Activated naive CD8-positive, alpha-beta T cell treated with anti-CD3 and anti-CD28 coated beads, Interleukin-2, amount 50 U/mL, for 16 hours (primary cell): ENCODE measurements at places on chromosomes 5 and 9.

DNA sequence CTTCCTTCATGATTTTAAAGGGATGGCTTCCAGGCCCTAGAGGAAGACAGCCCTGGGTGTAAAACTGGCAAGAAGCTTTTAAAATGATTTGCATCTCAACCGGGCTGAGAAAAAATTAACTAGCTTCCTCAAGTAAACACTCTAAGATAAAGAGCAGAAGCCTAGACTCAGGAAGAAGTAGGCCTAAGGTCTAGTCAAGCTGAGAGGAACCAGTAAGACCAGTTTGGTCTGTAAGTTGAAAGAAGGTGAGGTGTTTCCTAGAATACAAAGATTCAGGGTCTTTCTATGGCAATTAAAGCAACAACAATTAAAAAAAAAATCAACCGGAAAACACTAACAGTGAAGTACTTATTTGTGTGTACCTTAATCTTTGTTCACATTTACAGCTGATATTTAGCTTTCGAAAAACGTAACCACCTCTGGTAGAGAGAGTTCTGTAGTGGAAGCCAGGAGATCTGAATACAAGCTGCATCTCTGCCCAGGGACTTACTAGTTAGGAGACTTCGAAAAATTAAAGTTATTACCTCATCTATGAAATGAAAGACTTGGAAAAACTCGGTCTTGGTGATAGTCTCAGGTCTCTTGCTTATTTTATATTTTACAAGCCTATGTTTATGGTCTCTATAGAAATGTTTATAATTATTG is 75.7 kb downstream of the TUSC1 start:
- no peak for DNase-seq

GRCh38 chr5:109218818-109219217 is 191.0 kb downstream of the PJA2 start:
- DNase-seq, result no peak

DNA sequence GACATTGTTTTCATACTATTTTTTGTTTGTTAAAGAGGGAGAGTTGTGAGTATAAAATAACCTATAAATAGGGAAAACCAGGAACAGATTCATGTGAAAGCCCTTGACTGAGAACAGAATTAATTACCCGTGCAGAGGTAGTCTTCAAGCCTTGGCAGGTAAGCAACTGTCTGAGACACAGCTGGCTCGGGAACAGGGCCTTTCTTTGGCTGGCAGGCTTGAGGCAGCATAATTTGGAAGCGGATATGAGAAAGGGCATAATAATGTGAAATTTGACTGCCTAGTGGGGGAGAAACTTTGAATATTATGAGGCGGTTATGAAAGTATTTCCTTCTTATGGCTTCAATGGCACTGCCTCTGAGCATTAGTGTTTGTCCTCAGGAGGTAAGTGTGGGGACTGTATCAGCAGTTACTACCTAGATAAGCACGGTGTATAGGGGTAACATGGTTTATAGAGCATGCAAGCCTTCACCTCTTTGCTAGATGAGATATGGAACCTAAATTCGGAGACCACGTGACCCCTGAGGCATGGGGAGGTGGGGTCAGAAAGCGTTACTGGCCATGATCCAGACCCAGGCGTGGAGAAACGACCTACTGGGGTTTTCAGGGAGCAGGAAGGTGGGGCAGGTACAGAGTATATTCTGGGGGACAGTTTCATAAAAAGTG is 210.2 kb upstream of the GAS1 start:
- DNase-seq, result no peak

DNA sequence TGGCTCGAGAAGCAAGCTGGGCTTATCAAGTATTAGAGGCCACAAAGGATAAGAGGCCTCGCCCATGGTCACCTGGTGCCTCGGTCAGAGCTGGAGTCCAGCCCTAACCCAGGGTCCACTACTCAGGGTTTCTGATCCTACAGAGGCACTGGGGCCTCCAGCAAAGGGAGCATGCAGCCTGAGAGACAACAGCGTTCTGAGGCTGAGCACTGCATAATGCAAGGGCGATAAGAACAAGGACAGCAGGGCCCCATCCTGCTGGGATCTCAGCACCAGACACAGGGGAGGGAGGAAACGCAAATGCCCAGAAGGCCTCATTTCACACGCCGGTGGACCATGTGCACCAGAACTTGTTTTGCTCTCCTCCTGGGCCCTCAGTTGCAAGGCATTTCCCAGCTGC is 63.0 kb downstream of the C5orf15 start:
- no peak for DNase-seq

DNA sequence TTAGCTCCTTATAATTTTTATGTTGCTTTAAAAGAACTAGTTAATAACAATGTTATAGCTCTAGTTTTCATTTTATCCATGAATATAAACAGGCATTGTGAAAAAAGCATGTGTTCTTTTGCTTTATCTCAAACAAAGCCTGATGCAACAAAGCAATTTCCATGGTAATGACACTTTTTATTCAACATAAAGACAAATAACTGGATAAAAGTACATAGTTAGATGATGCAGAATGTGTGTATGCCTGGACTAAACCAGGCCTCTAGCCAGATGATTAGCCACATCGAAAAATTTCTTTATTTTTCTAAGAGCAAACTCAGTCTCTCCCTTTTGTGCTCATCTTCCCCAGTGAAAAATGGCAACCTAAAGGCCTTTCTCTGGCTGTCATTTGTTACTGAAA is 125.6 kb upstream of the TARS1 start:
- DNase-seq, result no peak

GRCh38 chr9:114115654-114116125 is 16.6 kb upstream of the KIF12 start:
- DNase-seq, result no peak

- DNase-seq, result no peak
Observed at GRCh38 chr9:133738640-133739225, 581 bp upstream of the SARDH start.

DNA sequence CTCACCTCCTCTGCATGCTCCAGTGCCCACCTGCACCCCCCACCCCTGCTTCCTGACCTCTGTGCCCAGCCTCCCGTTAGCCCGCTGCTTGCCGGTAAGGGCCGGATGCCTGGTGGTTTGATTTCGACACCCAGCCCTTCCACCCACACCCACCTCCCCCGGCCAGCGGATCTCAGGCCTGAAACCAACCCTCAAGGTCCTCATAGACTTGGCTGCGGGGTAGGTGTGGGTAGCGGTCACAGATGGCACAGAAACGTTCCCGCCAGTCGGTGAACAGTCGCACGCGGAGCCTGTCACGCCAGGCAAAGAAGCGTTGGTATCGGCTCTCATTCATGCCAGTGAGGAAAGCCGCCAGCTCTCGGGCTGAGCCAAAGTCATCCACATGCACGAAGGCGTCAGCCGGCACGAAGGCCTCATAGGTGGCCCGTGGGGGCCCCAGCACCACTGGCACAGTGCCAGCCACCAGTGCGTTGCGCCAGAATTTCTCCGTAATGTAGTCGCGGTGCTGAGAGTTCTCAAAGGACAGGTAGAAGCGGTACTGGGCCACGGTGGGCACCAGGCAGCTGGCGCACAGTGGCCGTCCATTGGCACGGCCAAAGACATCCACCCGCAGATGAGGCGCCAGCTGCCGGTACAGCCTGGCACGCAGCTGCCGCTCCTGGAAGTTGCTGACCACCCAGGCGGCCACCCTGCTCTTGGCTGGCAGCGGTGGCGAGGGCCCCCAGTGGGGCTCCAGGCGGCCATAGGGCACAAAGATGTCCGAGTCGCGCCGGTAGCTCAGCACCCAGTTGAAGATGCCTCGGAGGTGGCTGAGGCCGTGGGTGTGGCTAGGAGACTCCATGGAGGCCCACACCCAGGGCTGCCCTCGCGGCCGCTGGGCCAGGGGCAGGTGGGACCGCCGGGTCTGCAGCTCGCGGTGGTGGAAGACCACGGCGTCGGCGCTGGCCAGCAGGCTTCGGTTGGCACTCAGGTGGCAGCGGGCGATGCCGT is 1.1 kb downstream of the FUT7 start:
- DNase-seq, result no peak

DNA sequence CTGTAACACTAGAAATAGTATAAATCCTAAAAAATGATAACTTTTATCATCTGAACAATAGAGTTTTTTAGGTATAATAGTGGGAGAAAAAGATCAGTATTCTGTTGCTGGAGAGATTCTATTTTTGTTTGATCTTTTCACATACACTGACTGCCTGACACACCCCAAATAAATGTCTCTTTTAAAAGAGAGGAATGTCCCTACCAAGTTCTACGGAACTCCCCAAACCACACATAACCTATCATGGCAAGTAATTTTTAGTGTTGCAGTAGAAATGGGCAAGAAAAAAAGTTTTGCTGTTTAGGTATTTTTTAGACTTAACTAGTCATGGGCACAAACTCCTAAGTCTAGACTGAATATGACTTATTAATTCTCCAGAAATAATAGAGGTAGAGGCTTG is 139.1 kb downstream of the ELAVL2 start:
- DNase-seq, result no peak

DNA sequence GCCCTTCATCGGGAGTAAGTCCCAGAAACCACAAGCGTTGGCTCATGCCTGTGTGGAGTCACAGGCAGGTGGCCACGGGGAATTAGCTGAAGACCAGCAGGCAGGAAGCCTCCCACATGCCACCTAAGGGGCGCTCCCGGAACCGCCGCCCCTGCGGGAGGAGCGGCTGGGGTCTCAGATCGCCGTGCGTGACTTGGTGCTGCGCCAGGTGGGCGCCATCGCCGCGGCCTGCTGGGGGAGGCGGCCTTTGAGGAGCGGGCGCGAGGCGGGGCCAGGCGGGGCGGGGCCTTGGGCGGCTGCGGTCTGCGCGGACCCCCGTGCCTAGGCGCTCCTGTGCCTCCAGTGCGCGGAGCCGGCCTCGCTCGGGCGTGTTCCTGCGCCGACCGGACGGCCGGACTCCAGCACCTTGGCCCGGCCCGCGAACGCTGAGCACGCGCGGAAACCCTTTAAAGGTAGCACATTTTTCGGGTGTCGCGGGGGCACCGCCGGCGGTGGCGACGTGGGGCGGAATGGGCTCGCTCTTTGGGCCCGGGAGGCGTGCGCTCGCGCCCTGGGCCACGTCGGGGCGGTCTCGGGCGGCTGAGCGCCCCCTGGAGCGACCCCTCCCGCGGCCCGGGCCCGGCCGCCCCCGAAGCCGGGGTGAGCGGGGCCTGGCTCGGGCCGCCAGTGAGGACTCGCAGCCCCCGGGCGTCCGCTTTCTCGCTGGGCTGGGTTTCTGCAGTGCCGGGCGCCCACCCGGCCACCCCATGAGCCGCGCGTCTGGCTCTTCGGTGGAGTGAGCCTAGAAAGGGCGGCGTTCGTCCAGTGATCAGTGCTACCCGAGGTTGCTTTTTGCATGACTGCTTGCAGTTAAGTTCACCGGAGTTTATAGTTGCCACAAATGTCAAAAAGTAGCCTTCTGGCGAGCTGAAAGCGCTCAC is 24.5 kb downstream of the LECT2 start:
- DNase-seq, result no peak

- no peak for DNase-seq
Observed at GRCh38 chr5:16713386-16713928, 96.7 kb upstream of the RETREG1 start.

DNA sequence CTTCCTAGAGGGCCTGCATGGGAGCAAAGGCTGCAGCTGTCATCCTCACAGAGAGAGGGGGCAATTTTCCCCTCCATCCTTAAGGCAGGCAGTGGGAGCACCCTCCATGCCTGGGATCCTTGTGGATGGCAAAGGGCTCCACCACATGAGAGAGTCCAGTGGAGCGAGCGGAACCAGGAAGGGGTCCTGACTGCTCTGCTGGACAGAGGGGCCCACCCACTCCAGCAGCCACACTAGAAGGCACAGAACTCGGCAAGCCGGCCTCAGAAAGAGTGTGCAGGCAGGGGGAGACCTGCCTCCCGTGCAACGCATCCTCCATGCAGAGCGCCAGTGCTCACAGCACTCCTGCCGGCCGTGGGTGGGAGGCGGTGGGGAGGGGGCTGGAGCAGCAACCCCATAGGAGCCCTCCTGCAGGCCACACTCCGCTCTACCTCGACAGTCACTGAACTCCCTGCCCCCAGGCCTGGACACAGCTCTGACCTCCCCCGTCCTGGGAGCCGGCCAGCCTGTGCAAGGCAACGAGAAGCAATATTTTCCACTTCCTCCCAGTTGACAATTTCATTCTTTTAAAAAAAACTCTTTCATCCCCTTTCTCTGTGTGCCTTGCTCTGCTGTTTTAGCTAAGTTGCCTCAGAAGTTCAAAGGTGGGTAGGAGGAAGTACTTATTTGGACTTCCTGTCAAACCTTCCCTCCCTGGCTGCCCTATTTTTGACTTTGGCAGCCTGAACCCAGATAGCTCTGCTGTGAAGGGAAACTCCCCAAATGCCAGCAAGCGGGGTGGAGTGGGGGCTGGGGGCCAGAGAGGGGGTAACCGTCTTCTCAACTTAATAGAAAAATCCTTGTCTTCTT is 5.3 kb upstream of the LCP2 start:
- DNase-seq, result no peak

- no peak for DNase-seq
Observed at GRCh38 chr5:154302161-154302560, 111.6 kb downstream of the GALNT10 start.

DNA sequence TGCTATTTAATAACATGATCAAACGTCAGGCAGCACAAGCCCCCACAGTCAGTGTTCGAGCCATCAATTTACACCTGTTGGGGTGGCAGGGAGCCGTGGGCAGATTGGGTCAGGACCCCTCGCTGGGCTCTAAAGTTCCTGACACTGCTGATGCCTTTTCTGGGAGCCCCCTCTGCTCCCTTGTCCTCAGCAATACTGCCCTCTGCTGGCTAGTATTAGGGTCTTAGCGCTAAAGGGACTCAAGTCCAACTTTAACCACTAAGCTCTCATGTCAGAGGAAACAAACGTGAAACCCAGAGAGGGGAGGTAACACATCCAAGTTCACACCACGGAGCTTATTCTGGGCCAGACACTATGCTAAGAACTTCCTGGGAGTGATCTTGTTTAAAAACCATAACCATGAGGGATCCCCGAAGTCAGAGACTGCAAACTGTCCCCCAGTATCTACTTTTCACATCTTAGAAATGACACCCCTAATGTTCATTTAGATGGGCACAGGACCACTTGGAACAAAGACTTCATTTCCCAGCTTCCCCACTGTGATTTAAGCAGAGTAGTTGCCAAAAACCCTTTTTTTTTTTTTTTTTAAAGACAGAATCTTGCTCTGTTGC is 20.4 kb downstream of the ANKS6 start:
- DNase-seq, result no peak

DNA sequence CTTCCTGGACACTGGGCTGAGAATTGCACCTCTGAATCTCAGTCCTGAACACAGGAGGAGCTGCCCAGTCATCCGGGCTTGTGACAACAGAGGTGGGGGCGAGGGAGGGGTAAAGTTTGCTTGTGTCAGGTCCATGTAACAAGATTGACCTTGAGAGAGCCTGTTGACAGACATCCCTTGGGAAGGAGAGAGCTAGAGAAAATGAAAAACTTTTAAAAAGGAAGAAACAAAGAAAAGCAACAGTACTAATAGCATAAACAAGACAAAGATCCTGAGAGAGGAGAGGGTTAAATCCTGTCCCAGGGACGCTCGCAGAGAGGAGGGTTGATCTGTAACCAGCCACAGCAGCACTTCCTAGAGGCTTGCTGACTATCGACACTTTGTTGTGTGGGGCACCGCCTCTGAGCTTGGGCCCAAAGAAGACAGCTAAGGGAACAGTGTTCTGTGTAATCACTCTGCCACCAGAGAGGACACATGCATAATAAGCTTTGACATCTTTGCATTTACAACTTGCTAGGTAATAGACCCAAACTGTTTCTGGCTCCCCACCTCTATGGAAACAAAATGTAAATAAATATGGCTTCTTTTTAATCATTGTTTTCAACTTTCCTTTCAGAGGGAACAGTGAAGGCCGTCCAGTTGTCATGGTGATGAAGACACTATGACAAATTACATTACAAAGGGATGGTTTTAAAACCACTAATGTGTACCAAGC is 363.7 kb downstream of the CSNK1G3 start:
- DNase-seq, result no peak
